Cardiac muscle cell (in vitro differentiated cells and primary cell): ENCODE measurements at places on chromosomes 1 and 21. TPM values are rescaled to one million over a fixed set of nuclear protein-coding genes. Genes with fewer than 3 reads are reported as not detected.
A peak's percentile ranks its signal among the peaks of the same experiment; 100 is the strongest.

Gene NEK2
- 4.1 and 51.2 TPM in 2 replicates for total RNA-seq

Gene GNG4
- total RNA-seq: 0.18 and 0.24 TPM in 2 replicates

Gene CASQ2
- 0.51 and 2.0 TPM in 2 replicates for total RNA-seq

DNA sequence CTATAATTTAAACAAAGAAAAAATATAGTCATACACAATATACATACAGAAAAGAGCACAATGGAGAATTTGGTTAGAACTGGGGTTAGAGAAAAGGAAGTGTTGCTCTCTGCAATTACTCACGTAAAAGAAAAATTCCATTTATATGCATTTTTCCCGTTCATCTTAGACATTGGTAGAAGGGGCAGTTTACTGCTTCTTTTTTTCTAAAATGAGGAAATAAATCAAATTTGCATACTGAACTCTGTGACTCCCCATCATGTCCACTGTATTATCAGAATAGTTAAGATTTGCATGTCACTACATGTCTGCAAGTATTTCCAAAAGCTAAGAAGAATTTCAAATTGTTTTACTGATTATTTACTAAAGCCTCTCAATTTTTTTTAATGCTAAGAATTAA lies 44.1 kb upstream of the C1orf105 start:
- H3K36me3 ChIP-seq: no peaks in the 10 kb centered on the region
- no peak overlapping the region for H3K4me3 ChIP-seq
- peaks cover 5% of the 10 kb centered on the region for H3K4me1 ChIP-seq
- no peak overlapping the region for H3K27ac ChIP-seq
- no peak for DNase-seq

GRCh38 chr1:182681568-182681912 lies 2.8 kb downstream of the RGS8 start:
- no peak for DNase-seq
- peaks cover 13% of the 10 kb centered on the region for H3K27me3 ChIP-seq
- no peak overlapping the region for H3K27ac ChIP-seq
- H3K4me1 ChIP-seq: no peaks in the 10 kb centered on the region

DNA sequence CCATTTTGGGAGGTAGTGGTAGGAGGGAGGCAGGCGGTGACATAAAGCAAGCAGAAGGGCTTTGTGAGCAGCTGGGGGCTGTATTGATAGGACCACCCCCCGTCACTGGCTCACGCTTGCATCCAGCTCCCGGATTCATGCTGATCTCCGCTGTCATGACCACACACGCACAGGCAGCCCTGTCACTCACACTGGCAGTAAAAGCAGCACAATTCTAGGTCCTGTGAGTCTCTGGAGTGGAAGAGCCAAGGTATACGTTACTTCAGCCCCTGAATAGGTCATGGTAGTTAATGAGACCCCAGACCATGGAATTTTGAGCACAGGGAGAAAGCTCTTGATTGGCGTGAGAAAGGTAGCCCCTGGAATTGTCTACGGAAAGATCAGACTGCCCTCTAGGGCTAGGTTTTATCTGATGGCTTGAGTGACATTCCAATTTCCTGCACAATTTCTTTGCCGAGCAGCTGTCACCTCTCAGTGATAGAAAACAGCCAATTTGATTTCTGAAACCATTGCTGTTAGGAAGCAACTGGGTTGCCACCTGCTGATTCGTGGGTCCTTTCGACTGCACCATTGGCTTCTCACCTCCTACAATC lies 5.4 kb downstream of the OR2B11 start:
- no peaks in the 10 kb centered on the region for H3K36me3 ChIP-seq
- peaks cover 4% of the 10 kb centered on the region for H3K27me3 ChIP-seq
- H3K4me3 ChIP-seq: no peak overlapping the region
- DNase-seq: no peak
- H3K27ac ChIP-seq: no peak overlapping the region

GRCh38 chr1:41738475-41738874 lies 180.2 kb downstream of the HIVEP3 start:
- H3K4me3 ChIP-seq: no peak overlapping the region
- H3K27me3 ChIP-seq: no peaks in the 10 kb centered on the region
- H3K36me3 ChIP-seq: no peaks in the 10 kb centered on the region
- H3K27ac ChIP-seq: no peak overlapping the region
- H3K4me1 ChIP-seq: peaks cover 19% of the 10 kb centered on the region

DNA sequence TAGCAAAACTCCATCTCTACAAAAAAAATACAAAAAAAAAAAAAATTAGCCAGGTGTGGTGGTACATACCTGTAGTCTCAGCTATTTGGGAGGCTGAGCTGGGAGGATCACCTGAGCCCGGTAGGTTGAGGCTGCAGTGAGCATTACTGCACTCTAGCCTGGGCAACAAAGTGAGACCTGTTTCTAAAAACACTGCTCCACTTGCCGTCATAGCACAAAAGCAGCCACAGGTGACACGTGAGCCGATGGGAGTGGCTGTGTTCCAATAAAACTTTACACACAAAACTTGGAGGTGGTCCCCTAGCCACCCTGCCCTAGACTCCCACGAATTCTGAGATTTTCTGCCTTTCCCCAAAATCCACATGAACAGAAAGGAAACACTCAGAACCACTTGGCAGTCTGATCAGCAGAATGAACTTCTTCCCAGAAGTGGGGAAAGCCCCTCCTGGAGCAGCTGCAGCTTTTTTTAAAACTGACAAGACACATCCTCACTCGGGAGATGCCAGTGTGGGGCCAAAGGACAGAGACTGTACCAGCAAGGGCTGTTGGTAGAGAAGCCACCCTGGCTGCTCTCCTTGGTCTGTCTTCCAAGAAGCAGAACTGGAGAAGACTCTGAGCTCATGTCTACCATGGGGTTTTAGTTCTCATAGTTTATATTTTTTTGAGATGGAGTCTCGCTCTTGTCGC lies 23.3 kb downstream of the PLEKHM2 start:
- H3K4me3 ChIP-seq: no peak overlapping the region
- H3K27me3 ChIP-seq: no peaks in the 10 kb centered on the region
- H3K4me1 ChIP-seq: peaks cover 19% of the 10 kb centered on the region
- H3K27ac ChIP-seq: no peak overlapping the region
- H3K36me3 ChIP-seq: no peaks in the 10 kb centered on the region

GRCh38 chr1:28915031-28915895 lies 894 bp downstream of the EPB41 start:
- peak overlapping the region; percentile 84 for H3K27ac ChIP-seq
- no peaks in the 10 kb centered on the region for H3K27me3 ChIP-seq
- peaks cover 11% of the 10 kb centered on the region for H3K4me1 ChIP-seq

- no peak overlapping the region for H3K4me3 ChIP-seq
- no peaks in the 10 kb centered on the region for H3K36me3 ChIP-seq
- H3K4me1 ChIP-seq: no peaks in the 10 kb centered on the region
- H3K27ac ChIP-seq: no peak overlapping the region
These were observed 34.6 kb downstream of the TNR start for GRCh38 chr1:175708787-175709186.

GRCh38 chr1:44707959-44708831 lies 22.8 kb downstream of the RNU5D-1 start:
- H3K4me3 ChIP-seq: no peak overlapping the region
- H3K27me3 ChIP-seq: no peaks in the 10 kb centered on the region
- no peaks in the 10 kb centered on the region for H3K4me1 ChIP-seq
- no peaks in the 10 kb centered on the region for H3K36me3 ChIP-seq
- peak; percentile 71 for DNase-seq

DNA sequence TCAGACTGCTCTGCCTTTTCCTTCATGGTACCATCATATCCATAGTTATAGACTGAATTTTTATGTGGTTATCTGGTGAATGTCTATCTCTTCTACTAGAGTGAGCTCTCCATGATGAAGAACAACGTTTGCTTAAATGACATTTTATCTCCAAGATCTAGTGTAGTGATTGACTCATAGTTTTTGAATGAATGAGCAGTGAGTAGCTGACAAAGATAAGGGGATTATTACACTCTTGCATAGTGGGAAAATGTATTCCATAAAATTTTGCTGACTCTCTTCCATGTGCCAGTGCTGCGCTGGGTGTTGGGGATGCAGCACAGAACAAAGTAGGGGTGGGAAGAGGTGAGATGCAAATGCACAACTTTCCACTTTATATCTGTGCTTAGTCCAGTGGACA lies 147.7 kb downstream of the TGFB2 start:
- H3K36me3 ChIP-seq: no peaks in the 10 kb centered on the region
- no peaks in the 10 kb centered on the region for H3K27me3 ChIP-seq
- no peak overlapping the region for H3K4me3 ChIP-seq

- DNase-seq: peak; percentile 54
- no peak overlapping the region for H3K27ac ChIP-seq
- no peak overlapping the region for H3K4me3 ChIP-seq
- H3K27me3 ChIP-seq: peaks cover 89% of the 10 kb centered on the region
- no peaks in the 10 kb centered on the region for H3K36me3 ChIP-seq
These were observed 5.3 kb downstream of the HES2 start for GRCh38 chr1:6414443-6414844.

- no peaks in the 10 kb centered on the region for H3K27me3 ChIP-seq
- no peak overlapping the region for H3K27ac ChIP-seq
- no peak overlapping the region for H3K4me3 ChIP-seq
- H3K36me3 ChIP-seq: no peaks in the 10 kb centered on the region
- DNase-seq: no peak
- peaks cover 24% of the 10 kb centered on the region for H3K4me1 ChIP-seq
These were observed 15.4 kb downstream of the BTG2 start for GRCh38 chr1:203320591-203321272.
